ENCODE measurements at places on chromosomes 7 and 10.

GRCh38 chr10:77282163-77282562, 355.4 kb downstream of the KCNMA1 start:
- no peak for DNase-seq

- DNase-seq: no peak
These were observed 30.9 kb downstream of the CDK1 start for GRCh38 chr10:60809157-60809556.

DNA sequence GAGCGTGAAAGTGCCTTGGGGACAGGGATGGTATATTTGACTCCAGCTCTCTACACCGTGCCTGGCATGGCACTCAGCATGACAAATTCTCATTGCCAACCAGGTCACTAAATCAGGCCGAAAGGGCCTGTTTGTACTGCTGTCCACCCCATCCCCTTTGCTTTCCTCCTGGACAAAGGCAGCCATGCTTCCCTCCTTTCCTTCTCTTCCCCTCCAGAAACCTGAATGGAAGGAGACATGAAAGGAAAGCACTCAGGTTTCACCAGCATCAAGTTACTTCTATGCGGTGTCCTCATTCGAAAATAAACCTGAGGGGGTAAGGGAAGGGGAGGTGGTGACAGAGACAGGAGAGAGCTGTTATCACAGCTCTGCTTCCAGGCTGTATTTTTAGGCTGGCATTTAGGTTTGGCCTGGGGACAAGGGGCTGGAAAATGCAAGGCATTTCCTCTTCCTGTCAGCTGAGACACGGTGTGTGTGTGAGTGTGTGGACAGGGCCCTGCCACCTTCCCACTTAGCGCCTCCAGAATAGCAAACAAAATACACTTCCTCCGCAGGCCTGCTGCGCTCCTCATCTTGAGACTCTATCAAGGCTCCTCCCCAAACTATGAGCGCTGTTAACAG, 79.9 kb upstream of the COL13A1 start:
- DNase-seq: peak; percentile 18

- no peak for DNase-seq
These were observed 21.8 kb downstream of the FGFBP3 start for GRCh38 chr10:91887272-91888076.

- DNase-seq: no peak
These were observed 858.5 kb downstream of the KCNMA1 start for GRCh38 chr10:76778914-76779795.

Measured in NCI-H187 treated with DMSO at 0.1 percent for 48 hours (cell line).